ENCODE measurements at places on chromosomes 16 and 17.

GRCh38 chr16:85839681-85840240 is 40.3 kb downstream of the COX4I1 start:
- no peak for DNase-seq

DNA sequence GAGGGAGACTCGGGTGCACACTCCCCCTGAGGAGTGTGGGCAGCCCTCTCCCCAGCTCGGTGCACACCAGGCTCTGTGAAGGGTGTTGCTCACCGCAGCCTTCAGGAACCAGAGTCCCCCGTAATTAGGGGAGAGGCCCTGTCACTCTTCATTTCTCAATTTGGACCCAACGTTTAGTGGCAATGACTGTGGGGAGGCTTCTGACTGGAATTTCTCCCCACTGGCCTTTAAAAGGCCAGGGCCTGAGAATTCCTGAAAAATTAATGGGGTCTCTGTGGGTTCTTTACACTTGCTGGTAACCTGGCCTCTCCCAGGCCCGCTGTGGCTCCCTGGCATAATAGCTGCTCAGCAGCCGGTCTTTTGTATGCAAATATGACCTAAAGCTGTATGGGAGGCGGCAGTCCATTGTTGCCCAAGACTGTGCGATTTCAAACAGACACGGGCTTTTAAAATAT is 209.7 kb downstream of the MSI2 start:
- DNase-seq: no peak

GRCh38 chr17:45123930-45124796 is 8.2 kb downstream of the PLCD3 start:
- no peak for DNase-seq

DNA sequence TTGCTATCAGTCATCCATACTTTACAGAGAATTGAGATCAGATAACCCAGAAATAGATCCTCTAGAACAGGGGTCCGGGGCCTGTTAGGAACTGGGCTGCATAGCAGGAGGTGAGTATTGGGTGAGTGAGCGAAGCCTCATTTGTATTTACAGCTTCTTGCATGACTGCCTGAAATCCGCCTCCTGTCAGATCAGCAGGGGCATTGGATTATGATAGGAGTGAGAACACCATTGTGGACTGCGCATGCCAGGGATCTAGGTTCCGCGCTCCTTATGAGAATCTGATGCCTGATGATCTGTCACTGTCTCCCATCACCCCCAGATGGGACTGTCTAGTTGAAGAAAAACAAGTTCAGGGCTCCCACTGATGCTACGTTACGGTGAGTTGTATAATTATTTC is 13.0 kb upstream of the SCIMP start:
- DNase-seq: no peak

GRCh38 chr16:58018803-58019202 is 6.8 kb upstream of the MMP15 start:
- DNase-seq: no peak

DNA sequence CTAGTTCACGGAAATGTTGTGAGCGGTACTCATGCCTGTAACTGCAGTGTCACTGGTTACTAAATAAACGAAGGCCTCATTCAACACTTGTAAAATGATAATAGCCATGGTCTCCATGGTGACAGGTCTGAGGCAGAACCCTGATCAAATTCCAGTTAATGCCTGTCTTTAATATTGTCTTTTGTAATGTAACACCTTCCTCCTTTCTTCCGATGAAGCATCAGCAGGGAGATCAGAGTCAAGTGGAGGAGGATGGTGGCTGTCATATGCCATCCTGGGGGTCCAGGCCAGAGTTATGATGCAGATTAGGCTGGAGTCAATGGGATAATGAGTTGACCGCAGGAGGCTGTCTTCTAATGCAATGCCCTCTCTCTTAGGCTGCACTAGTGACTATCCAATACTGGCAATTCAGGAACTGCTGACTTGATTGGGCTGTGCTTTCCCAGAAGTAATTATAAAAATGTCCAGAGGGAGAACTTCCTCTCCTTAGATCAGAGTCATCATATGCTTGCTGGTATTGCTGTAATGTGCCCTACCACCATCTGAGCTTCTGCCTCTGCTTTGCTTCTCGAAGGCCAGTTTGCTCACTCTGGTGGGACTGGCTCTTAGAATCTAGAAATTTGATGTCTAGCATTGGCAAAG is 419.1 kb downstream of the CA10 start:
- no peak for DNase-seq

GRCh38 chr17:82287013-82287867 is 13.7 kb upstream of the CSNK1D start:
- DNase-seq: no peak

GRCh38 chr16:88113545-88114045 is 162.4 kb downstream of the BANP start:
- no peak for DNase-seq

- DNase-seq: no peak
Measured at GRCh38 chr17:67491009-67491680, 114.1 kb downstream of the PITPNC1 start.

DNA sequence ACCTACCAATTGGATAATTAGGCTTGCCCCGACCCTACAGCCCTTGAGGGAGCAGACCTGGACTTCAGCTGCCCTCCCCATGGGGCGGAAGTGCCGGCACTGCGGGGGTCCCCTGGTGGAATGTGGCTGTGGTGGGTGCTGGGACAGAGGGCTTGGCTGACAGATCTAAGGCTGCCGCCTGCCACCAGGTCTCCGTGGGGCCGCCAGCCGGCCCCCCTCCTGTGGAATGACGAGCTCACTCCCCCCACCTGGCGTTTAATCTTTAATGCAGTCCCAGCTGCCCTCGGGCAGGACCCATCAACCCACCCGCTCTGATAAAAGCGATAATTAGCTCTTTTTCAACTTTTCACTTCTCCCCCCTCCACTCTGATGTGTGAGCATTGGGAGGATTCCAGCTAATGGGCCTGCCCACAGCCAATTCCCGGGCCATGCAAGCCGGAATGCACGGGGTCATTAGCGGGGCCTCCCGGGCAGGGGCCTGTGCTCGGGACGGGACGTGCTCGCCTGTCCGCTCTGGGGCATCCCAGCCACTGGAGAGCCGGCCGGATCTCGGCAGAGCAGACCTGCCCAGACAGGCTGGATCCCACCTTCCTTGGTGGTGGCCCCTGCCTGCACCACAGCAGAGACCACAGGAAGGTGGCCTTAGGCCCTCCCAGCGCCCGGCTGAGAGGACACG is 28.3 kb upstream of the GOSR2 start:
- DNase-seq: no peak

DNA sequence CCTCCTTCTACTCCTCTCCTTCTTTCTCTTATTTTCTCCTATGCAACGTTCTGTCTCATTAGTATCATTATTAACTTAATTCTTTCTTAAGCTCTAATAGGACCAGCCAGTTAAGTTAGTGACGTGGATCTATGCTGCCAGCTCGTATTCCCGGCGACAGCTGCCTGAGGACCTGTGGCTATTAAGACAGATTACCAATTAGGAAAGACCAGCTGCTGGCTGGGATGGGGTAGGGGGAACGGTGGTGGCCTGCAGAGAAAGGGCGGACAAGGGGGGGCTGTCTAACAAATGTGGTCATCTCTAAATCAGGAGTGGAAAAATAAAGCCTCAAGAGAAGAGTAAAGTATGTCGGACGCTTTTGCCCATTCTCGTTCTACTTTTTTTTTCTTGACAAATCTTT is 770 bp upstream of the MYH3 start:
- no peak for DNase-seq

DNA sequence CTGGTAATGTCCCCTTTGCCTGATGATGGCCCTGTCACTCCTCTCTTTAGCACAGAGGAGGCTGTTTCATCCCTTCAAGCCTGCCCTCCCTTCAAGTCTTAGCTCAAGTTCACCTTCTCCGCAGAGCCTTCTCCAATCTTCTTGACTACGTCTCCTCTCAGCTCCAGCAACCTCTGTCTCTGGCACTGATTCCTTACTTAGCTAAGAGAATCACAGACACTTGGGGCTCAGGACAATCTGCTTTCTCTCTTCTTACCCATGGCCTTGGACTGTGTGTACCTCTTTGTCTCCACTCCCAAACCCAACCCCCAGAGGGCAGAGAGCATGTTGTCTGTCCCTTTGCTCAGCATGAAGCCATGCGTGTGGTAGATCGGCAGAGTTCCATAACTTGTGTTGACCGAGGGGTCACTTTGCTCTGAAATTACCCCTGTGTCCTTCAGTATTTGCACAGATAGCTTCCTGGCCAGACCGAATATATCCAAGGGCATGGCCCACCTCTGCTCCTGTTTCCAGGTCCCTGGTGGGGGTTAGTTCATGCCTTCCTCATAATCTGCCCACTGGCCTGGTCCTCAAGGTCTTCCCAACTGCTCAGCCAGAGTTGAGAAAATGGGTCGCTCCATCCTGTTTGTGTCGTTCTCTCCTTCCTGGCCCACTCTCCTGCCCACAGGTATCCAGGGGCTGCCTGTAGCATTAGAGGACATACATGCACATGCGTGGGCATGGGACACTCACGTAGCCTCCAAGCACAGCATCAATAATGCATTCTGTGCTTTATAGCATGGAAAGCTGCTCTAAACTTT is 41.6 kb downstream of the MAPT start:
- DNase-seq: no peak

DNA sequence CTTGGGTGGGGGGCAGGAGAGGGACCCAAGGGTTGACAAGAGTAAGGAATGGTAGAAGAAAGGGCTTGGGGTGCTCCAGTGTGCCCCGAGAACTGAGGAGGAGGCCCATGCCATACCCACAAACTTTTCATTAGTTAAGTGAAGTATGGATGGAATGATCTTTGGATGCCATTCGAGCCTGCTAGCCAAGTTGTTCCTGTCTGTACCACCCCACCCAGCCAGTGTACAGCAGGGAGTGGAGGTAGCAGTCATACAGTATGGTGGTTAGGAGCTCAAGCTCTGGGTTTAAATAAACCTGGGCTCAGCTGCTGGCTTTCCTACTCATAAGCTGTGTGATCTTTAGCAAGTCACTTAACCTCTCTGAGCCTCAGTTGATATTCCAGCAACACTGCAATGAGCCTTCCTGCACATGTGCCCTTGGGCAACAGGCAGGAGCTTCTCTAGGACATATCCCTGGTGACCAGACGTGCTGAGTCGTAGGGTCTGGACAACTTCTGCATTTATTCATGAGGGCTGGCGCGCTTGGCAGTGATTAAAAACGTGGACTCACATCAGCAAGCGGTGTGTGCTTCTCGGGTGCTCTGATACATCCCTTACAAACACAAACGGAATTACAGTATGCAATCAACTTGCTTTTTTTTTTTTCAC is 22.9 kb downstream of the ITPRIPL2 start:
- no peak for DNase-seq

GRCh38 chr17:49946964-49947584 is 21.9 kb upstream of the DLX4 start:
- DNase-seq: no peak

GRCh38 chr17:48181653-48182052 is 74.1 kb downstream of the SNX11 start:
- no peak for DNase-seq

DNA sequence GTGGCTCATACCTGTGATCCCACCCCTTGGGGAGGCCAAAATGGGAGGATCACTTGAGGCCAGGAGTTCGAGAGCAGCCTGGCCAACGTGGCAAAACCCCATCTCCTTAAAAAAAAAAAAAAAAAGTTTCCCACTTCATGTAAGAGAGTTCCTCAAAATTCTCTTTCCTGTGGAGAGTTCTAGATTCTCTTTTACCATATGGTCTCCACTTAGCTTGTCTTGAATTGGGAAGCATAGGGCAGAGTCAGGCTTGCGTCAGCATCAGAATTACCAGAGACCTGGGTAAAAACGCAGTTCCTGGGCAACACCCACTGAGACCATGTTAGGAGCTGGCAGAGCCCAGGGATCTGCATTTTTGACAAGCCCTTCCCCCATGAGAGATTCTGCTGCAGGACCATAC is 158.4 kb downstream of the CCDC182 start:
- no peak for DNase-seq

DNA sequence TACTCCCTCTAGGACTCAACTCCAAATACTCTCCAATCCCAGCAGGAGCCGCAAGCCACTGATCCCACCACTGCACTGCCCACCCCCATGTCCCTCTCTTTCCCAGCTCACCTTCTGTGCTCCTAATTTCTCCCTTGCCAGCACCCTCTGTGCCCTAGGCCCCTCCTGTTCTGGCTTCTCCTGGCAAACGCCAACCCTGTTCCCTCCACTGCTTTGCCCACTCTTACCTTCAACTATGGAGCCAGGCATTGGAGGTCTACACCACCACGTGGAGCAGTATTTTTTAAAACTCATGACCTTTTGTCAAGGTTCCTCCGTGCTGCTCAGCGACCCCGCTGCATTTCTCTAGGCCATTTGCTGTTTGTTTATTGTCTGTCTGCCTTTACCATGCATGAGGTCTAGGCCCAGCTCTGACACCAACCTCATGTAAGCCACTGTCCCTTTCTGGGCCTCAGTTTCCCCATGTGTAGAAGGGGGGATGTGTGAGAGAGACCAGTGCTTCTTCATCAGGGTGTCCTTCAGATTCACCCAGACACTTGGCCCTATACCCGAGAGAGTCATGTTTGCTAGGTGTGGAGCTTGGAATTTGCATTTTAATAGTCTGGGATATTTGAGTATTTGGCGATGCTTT is 4.6 kb downstream of the CCDC102A start:
- no peak for DNase-seq

GRCh38 chr17:28738680-28739384 is 5.0 kb upstream of the TRAF4 start:
- no peak for DNase-seq

GRCh38 chr16:81457326-81458133 is 12.9 kb downstream of the CMIP start:
- DNase-seq: no peak

GRCh38 chr17:49444384-49444783 is 29.7 kb upstream of the PHB1 start:
- DNase-seq: no peak

- no peak for DNase-seq
Measured at GRCh38 chr17:22374741-22375140, 682.4 kb downstream of the KCNJ18 start.

GRCh38 chr17:56148333-56148732 is 4.9 kb upstream of the ANKFN1 start:
- DNase-seq: no peak

DNA sequence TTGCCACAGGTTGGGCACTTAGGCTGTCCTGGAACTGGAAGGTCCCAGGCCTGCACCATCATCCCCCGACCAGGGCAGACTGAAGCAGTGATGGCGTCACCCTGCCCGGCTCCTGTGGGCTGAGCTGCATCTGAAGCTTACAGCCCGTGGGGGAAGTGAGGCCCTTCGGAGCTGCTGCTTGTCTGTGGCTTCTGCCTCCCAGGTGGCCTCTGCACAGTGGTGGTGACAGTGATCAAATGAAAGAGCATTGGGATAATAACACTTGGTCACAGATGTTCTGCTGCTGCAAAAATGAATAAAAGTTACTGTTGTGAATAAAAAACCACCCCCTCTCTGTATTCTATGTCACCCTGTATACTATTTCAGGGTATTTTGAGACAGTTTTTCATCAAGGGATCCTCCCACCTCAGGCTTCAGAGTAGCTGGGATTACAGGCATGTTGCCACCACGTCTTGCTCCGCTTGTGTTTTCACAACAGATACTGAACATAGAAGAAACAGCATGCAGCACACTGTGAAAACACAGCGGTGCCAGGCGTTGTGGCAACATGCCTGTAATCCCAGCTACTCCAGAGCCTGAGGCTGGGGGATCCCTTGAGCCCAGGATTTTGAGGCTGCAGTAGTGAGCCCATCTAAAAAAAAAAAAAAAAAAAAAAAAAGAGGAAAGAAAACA is 165.0 kb downstream of the LGALS9B start:
- DNase-seq: no peak

- DNase-seq: no peak
Measured at GRCh38 chr16:87965417-87965816, 14.2 kb downstream of the BANP start.

- no peak for DNase-seq
Measured at GRCh38 chr16:5309946-5310611, 212.5 kb upstream of the EEF2KMT start.

GRCh38 chr16:31496670-31497069 is 11.5 kb downstream of the RUSF1 start:
- DNase-seq: no peak

Measured in stimulated activated CD8-positive, alpha-beta memory T cell treated with anti-CD3 and anti-CD28 coated beads, Interleukin-2, amount 100 ng/mL, for 48 hours (primary cell).